Stimulated activated CD8-positive, alpha-beta memory T cell treated with anti-CD3 and anti-CD28 coated beads, Interleukin-4, amount 100 ng/mL, for 48 hours (primary cell): ENCODE measurements at places on chromosomes 11 and 22.

DNA sequence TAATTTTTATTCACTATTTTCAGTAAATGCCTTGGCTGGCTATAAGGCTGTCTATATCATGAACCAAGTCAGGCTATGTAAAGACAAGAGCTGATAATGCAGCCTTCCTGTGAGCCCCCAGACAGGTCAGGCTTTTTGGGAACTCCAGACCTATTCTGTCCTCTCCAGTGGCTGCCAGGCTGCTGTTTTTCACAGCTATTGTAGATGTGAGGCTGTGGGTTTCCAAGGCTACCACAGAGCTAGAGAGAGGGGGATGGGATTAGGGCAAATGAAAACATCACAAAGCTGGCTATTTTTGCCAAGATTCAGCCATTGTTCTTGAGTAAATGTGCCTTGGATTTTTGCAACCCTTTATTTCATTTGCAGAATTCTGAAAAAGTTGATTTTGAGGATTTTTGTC, 55.7 kb upstream of the SORL1-AS1 start:
- no peak for DNase-seq

DNA sequence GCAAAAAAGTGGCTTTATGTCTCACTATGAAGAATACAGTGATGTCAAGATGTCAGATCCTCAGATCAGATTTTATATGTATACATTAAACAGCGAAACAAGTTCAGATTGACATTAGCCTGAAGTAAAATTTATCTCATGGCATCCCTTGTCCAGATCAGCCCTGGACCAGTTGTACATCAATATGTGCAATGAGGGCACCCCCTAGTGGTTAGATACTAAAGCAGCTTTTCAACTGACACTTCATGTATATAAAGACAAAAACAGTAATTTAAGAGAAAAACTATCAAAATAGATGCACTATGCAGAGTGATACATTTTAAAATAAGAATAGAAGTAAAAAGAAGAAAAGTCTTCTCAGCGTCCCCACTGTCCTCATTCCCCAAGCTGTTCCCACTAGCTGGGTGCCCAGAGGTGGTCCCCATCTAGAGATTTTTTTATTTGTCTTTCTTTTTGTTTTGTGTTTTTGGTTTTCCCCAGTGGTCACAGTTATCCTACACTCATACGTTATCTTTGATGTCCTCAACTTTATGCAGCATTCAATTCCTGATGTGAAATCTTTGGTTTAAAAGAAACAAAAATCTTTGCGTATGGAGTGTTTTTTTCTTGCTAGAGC, 2193.4 kb upstream of the RAG2 start:
- no peak for DNase-seq

- no peak for DNase-seq
Measured at GRCh38 chr22:29596408-29596807, 7.0 kb upstream of the NF2 start.

DNA sequence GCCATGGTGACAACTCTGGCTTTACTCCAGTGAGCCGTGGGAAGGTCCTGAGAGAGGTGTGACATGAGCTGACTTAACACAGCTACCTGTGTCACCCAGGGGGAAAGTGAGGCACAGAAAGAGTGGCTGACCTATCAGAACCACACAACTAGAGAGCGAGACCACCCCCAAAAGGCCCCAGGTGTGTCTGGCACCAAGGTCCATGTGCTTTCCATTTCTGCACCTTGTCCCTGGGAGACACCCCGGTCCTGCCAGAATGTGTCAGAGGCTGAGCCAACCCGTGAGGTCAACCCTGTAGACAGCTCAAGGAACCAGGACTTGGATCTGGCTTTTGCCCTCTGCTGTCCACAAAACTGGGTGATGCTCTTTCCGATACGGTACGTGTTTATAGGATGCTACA, 9.8 kb downstream of the MAFF start:
- no peak for DNase-seq

DNA sequence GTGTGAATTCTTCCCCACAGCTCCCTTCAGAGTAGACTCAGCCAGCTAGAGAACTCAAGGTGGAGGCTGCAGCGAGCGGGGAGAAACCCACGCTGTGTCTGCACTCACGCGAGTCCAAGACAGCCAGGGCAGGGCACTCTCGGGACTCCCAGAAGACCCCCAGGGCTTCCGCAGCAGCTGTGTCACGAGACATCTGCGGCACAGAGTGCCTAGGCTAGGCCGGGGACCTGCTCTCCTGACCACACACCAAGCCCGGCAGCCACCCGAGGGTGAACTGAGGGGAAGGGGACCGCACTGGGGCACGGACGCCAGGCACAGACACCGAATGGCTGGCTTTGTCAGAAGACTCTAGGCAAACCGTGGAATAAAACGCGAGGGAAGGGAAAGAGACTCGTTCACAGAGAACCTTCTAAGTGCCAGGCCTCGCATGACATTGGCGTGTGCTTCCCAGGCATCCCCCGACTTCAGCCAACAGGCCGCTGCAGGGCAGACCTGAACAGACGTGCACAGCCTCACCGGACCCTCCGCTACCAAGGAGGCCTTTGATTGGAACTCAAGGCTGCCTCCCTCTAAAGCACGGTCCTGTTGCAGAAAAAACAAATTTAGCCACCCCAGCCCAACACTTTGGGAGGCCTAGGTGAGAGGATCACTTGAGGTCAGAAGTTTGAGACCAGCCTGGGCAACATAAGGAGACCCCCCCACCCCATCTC, 18.2 kb upstream of the MOB2 start:
- DNase-seq: no peak

GRCh38 chr11:117837070-117837776, 12.7 kb upstream of the FXYD2 start:
- peak; percentile 14 for DNase-seq

GRCh38 chr11:69770540-69770939, 4.6 kb downstream of the FGF4 start:
- no peak for DNase-seq
